ENCODE measurements at places on chromosomes 12 and 14.

GRCh38 chr12:45707241-45707857, 22.2 kb upstream of the ARID2 start:
- DNase-seq: no peak

- DNase-seq: no peak
Measured at GRCh38 chr14:89674936-89675335, 257.9 kb upstream of the FOXN3 start.

GRCh38 chr12:6533653-6533922, 729 bp upstream of the GAPDH start:
- DNase-seq: no peak

- DNase-seq: peak; percentile 12
Measured at GRCh38 chr12:107759410-107759809, 1.5 kb downstream of the PRDM4 start.

DNA sequence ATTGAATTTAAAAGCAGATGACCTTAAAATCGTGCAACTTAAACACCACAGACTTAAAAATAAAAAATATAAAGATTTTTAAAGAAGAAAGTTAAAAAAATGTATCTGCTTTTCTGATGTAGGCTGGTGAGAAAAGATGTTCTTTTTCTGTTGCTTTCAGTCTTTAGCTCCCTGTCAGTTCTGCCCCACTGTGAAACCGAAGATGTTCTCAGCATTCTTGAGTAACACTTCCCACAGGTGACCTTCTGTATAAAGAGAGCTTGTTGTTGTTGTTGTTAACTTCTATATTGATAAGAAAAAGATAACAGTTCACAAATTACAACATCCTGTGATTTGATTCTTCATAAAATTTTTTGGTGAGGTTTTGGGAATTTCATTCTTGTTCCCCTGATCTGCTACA, 377.9 kb upstream of the RGS6 start:
- no peak for DNase-seq

DNA sequence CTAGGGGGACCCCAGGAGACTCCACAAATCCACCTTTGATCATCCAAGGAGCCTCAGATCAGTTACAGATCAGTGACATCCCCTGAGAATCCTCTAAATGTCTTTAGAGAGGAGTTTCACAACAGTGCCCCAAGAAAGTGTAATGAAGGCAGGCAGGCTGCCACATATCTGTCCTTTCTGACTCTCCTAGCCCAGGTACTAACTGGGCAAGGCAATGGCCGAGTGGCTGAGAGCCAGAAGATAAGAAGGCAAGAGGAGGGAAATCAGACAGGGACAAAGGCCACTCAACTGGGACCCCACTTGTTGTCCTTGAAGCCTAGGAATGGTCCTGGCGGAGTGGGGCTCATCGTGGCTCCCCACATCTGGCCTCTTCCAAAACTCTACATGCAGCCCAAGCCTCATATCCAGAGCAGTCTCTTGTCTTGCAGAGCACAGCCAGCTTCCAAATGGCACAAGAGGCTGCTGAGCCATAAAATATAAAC, 11.6 kb downstream of the ACTN1 start:
- no peak for DNase-seq

GRCh38 chr12:113228394-113229028, 7.2 kb downstream of the TPCN1 start:
- DNase-seq: no peak

DNA sequence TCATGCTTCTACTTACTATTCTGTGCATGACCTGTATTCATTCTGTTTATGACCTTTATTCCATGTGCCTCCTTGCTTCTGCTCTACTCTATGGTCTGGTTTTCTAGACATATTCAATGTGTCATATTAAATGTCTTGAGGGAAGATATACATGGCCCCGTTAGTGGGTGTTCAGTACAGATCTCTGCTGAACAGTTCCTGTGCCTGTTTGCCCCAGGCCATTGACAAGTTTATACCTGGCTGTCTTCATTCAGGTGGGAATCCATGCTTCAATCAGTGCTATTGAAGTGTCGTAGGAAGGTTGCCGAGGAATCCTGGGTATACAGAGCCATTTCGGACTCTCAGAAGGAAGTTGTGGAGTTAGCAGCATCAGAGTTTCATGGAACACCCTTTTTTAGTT, 7.4 kb upstream of the PPFIBP1 start:
- no peak for DNase-seq

DNA sequence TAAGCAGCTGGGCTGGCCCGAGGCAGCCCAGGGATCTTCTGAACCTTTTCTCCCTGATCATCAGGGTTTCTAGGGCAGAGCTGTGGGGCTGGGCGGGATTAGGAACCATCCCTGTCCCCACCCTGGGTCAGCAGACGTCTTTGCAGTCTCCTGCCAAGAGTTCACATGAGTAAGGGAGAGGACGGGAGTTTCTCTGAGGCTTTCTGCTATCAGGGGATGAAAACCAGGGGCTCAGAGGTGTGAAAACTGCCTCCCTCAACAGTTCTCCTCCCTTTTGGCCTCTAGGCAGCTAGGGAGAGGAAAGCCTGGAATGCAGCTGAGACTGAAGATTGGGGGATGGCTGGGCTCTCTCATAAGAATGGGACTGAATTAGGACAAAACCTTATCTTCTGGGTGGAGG, 7.9 kb downstream of the ZNF385A start:
- DNase-seq: no peak

DNA sequence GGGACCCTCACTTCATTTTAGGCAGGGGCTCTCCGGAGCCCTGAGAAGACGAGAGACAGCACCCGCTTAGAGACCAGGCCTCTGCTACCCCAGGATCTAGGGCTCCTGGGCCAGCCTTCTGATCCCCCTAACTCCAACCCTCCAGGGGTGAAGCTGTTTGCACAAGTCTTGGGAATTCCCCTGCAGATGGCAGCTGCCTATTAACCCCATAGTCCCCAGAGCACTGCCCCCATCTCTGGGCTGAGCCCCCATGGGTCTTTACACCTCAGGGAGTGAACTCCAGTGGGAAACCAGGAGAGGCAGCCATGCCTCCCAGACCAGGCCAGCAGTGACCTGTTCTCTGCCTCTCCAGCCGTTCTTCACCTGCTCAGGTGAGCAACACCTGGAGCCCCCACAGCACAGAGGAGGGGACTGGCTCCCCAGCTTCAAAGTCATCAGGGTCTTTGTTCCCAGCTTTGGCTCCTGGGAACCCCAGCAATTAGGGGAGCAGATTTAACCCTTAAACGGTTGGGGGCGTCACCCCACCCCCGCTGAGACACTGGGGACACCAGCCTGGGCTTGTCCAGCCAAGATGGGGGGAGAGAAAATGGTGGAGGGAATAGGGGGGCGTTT, 2.3 kb downstream of the WNT10B start:
- DNase-seq: no peak

GRCh38 chr14:32306549-32306948, 22.5 kb upstream of the AKAP6 start:
- no peak for DNase-seq

- DNase-seq: no peak
Measured at GRCh38 chr12:79546466-79547043, 144.2 kb downstream of the PAWR start.

- no peak for DNase-seq
Measured at GRCh38 chr12:62654326-62655241, 188.0 kb downstream of the MON2 start.

- no peak for DNase-seq
Measured at GRCh38 chr12:3189282-3189681, 112.1 kb downstream of the TSPAN9 start.

- no peak for DNase-seq
Measured at GRCh38 chr14:35122696-35123387, 490 bp downstream of the PRORP start.

DNA sequence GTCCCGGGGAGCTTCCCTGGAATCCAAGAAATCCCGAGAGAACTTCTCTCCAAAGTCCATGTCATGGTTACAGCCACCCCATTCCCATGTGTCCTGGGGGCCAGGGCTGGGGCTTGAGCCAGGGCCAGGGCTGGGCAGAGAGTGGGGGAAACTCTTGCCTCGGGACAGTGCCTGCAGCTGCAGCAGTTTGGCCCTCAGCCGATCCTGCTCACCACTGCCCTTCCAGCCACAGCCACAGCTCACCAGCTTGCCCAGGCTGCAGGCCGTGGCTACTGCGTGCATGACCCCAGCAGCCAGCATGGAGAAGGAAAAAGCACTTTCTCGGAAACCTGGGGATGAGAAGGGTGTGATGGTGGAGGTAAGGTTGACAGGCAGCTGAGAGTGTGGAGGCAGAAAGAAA, 3.5 kb downstream of the WNT10B start:
- DNase-seq: no peak

DNA sequence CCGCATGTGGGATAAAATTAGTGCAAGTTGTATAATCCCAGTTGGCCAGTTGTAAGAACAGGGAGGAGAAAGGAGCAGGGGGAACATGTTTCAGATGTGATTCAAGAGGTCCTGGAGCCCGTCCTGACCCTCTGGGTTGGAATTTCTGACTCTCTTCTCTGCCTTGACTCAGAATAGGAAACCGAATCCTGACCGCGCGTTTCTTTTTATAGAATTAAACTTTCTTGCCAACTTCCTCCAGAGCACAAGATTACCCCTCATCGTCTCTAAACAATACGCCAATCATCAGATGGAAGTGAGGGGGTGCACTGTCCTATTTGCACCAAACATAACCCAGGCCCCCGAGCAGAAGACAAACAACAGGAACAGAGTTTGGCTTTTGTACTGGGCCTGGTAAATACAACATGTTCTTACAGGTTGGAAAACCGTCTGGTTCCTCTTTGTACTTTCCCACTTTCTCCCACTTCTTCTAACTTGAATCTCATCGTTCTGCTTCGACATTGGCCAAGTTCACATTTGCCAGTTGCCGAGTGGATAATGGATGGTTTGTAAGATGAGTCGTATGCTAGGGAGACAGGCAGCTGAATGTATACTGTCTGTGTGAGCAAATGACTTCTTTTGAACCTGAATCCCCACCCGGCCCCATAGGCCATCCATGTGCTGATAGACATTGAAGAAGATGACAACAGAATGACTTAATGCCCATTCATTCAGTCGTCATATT, 42.6 kb upstream of the MED13L start:
- DNase-seq: no peak

DNA sequence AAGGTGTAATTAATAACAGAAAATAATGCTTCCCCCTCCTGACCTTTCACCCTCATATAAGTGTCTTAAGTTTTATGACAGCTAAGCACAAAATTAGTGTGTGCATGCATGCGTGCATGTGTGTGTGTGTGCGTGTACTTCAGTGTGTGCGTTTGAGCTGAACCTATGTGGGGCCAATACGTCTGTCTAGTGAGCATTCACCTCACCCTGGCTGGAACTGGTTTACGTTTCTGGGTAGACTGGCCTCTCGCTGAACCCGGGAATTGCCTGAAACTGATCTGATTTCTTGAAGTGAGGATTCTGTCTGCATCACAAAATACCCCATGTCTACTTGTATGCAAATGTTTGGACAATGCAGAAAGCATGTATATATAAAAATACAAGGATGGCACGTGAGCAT, 68.2 kb upstream of the TBX3 start:
- no peak for DNase-seq

GRCh38 chr14:39434401-39434800, 2.2 kb upstream of the FBXO33 start:
- no peak for DNase-seq

GRCh38 chr14:106209755-106210154, 683.4 kb downstream of the TMEM121 start:
- DNase-seq: no peak

DNA sequence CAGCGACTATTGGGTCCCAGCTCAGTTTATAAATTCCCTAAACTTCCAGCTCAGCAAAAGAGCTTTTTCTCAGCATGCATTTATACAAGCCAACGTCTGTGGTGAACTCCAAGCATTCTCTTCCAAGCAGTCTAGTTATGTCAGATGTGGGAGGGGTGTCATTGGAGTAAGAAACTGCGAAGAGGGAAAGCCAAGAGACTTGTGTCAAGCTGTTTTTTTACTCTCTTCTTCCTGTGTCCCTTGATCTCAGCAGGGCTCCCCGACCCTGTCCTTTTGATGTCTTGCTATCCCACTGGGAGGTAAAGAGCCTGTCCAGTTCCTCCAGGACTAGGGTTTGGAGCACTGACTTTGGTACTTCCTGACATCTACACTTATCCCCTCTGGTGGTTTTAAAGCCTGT, 69.0 kb downstream of the PPM1H start:
- no peak for DNase-seq

GRCh38 chr12:113137861-113138783, 2.6 kb upstream of the RASAL1 start:
- DNase-seq: no peak

- no peak for DNase-seq
Measured at GRCh38 chr12:27840229-27840999, 60.4 kb upstream of the MANSC4 start.

DNA sequence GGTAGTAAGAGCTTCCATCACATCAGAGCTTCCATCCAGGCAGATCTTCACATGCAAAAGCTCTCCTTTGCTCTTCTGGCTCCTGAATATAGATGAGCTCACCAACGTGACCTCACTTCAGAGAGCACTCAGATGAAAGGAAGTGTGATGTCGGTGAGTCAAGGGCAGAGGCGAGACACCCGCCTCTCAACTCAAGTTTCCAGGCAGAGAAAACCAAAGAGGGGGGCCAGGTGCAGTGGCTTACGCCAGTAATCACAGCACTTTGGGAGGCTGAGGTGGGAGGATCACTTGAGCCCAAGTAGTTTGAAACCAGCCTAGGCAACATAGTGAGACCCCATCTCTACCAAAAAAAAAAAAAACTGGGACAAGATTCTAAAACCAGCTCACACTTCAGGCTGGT, 126.9 kb downstream of the DUSP6 start:
- DNase-seq: no peak

DNA sequence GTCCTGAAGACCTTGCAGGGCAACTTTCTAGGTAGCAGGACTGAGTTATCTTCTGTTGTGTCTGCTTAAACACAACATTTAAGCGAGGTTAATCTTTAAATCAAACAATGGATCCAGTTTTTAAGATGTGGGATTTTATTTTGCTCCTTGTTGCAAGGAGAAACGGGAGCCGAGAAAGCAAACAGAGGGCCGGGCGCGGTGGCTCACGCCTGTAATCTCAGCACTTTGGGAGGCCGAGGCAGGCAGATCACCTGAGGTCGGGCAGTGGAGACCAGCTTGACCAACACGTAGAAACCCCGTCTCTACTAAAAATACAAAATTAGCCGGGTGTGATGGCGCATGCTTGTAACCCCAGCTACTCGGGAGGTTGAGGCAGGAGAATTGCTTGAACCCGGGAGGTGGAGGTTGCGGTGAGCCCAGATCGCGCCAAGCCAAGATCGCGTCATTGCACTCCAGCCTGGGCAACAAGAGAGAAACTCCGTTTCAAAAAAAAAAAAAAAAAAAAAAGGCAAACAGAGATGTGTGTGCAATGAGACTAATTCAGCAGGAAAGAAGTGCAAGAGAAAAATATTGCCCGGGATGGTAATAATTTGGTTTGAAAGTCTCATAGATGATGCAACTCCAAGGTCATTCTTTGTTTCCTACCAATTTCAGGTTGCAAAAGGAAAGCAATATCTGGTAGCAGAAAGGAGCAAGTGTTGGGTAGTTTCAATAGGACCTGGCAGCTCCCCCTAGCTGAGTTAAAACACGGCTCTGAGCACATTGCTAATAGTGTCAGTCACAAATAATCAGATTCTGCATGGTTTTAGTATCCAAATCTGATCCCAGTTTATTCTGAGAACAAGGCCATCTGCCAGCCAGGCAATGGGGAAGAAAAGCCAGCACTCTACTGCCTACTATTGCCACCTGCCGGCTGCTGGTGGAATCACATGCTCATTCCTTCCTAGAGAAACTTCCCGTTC, 141.4 kb downstream of the PPM1H start:
- peak; percentile 57 for DNase-seq
